ENCODE measurements at places on chromosomes 5 and 9.

- no peak for DNase-seq
Measured at GRCh38 chr9:93038918-93039317, 19.6 kb upstream of the SUSD3 start.

- no peak for DNase-seq
Measured at GRCh38 chr5:67142816-67143215, 53.8 kb downstream of the CD180 start.

DNA sequence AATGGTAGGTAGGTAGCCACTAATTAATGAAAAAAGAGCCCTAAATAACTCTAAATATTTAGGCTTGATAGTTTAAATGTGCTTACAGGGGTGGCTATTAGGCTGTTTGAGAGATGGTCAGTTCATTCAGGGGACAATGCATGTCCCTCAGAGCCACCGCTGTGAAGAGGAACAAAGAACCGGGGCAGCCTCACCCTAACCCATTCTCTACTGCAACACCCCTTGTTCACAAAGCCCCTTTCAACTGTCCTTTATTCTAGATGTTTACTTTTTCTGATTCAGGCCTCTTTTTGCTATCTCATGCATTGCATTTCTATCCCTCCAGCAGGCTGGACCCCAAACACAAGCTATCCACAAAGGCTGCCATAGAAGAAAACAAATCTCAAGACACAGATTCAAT lies 906.7 kb downstream of the NR2F1-AS1 start:
- no peak for DNase-seq

- no peak for DNase-seq
Measured at GRCh38 chr5:122442938-122443337, 130.9 kb downstream of the SNCAIP start.

DNA sequence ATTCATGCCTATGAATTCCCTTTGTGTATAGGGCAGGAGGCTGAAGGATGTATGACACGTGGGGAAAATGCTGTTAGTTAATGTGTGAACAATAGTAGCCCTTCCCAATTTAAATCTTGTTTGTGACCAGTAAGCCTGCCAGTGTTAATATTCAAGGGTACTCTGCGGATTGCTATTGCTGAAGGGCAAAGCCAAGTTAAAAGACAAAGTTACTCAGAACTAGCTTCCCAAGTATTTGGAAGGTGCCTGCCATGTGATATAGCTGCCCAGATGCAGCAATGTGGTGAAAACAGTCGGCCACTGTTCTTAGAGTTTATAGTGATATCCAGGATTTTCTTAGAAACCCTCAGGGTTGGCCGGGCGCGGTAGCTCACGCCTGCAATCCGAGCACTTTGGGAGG lies 34.6 kb downstream of the MARVELD2 start:
- no peak for DNase-seq

GRCh38 chr9:137423514-137424291 lies 510 bp downstream of the NOXA1 start:
- DNase-seq, result no peak

- DNase-seq, result no peak
Measured at GRCh38 chr9:22103685-22104575, 94.8 kb upstream of the CDKN2B start.

DNA sequence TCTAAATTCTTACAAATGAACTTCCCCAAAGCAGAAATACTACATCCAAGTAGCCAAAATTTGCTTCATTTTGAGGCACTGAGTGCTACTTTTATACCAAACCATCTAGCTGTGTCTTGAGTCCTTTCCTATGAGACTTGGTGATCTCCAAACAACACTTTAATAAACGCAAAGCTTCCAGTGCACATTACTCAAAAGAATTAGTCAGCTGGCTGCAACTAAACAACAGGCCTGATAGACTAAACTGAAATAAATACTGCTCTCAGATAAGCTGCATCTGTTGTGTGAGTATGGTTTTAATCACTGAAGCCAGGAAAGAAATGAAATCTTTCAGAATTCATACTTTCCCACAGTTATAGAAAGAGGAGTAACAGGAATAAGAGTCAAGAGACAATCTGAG lies 80.3 kb downstream of the VCAN start:
- DNase-seq, result no peak

- no peak for DNase-seq
Measured at GRCh38 chr5:172077664-172078425, 71.4 kb upstream of the FBXW11 start.

- no peak for DNase-seq
Measured at GRCh38 chr5:44719856-44720255, 88.9 kb upstream of the MRPS30 start.

DNA sequence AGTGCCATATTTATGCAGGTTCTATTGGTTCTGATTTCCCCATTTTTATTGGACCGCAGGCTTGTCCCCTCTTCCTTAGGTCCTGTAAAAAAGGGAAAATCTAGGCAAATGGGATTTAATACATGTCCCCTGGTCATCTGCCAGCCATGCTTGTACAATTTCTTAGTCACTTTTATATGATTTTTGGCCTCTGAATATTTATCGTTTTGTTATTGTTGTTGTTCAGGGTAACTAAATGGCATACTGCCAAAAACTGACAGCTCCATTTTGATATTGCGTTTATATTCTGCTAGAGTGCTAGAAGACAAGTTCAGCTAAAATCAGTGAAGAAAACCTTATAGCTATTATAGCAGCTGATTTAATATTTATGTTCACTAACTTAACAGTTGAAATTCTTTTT lies 770.2 kb upstream of the FAM174A start:
- no peak for DNase-seq

DNA sequence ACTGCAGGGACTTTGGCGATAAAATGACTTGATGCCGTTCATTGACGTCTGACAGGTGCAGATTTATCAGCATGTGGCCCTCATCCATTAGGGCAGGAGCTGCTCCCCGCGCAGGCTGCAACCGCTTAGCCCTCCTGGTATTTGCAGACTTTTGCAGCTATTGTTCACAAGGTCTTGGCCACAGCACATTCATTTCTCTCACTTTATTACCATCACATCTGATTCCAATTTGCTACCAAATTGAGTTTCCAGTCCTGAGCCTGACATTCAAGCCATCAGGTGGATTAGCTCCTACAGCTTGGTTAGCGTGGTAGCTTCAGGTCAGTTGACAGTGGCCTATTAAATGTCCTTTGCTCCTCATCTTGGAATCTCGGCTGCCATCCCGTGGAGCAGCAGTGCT lies 299.2 kb downstream of the CD180 start:
- no peak for DNase-seq

GRCh38 chr5:165400086-165400485 lies 1894.7 kb downstream of the MAT2B start:
- no peak for DNase-seq

- no peak for DNase-seq
Measured at GRCh38 chr5:95631991-95632675, 12.2 kb downstream of the GPR150 start.

DNA sequence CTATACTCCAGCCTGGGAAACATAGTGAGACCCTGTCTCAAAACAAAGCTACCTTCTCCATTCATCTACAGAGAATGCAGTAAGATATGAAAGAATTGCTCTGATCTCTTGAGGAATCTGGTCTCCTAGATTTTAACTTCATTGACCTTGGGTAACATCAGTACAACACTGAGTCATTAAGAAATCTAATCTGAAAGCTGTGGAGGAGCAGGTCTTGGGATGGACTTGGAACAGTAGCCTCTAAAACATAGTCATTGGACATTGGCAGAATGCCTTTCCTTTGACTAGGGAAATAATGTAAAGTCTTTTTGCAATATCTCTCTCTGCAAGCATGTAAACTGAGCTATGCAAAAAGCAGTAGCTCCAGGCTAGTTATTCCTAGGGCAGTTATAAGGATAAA lies 58.1 kb downstream of the KCNN2 start:
- no peak for DNase-seq

- DNase-seq, result no peak
Measured at GRCh38 chr5:144913661-144914060, 743.0 kb downstream of the KCTD16 start.

GRCh38 chr5:14406554-14406849 lies 175.1 kb upstream of the OTULINL start:
- DNase-seq, result no peak

GRCh38 chr9:114574438-114574837 lies 13.1 kb upstream of the ATP6V1G1 start:
- no peak for DNase-seq

GRCh38 chr5:156949424-156949823 lies 13.6 kb downstream of the TIMD4 start:
- DNase-seq, result no peak

GRCh38 chr5:6399980-6400910 lies 21.9 kb upstream of the MED10 start:
- DNase-seq, result no peak

DNA sequence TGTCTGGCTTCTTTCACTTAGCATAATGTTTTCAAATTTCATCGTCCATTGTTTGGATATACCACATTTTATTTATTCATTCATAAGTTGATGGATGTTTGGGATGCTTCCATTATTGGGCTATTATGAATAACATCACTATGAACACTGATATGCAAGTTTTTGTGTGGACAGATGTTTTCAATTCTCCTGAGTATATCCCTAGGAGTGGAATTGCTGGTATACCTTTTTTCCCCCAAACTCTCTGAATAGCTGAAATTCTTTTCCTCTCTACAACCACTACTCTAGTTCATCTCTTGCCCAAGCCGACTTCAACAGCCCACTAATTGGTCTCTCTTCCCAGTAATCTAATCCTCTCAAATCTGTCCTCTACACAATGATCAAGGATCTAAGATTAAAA lies 4.7 kb upstream of the ZFR start:
- DNase-seq, result no peak

DNA sequence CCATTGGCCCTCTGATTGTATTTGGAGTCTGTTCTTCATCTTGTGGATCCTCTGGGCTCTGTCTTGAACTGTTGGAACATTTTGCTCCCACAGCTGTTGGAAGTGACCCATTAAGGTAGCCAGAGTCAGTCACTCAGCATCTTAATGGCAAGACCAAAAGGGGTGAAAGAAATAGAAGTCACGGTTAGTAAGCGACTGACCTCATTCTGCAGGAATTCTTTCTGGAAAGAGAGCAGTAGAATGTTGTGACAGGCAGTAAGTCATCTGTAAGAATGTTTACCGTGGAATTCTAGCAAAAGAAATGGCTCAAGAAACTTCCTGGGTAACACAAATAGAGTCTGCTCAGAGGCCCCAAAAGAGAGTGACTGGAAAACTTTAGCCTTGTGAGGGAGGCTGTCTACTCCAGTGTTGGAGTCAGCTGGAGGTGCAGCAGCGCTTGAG lies 28.6 kb upstream of the TNC start:
- no peak for DNase-seq

DNA sequence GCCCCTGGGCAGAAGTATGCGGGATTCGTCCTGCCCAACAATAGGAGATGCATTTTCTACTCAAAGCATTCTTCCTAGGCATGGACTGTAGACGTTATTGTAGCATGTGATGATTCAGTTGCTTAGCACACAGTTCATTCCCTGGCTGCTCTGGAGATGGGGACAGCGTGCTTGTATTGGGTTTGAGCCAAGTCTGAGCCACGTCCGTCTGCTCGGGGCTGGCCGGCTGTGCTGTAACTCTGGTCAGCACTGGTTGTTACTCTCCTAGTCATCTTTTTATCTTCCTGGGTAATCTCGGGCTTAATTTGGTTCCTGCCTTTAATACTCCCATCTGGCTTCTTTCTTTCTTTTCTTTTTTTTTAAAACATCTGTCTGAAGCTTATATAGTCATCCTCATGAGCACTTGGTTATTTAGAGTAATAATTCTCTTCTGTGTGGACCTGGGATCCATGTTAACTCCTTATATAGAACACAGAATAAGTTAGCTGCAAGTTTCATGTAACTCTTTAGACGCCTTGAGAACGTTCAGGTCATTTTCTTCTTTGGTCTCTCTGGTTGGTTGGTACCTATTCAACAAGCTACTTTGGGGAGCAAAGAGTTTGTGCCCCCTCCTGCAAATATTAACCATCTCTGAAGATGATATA lies 118.8 kb upstream of the RPS23 start:
- DNase-seq, result no peak
